Stimulated activated CD8-positive, alpha-beta memory T cell treated with anti-CD3 and anti-CD28 coated beads, Interleukin-7, amount 100 ng/mL, for 1 hour (primary cell): ENCODE measurements at places on chromosomes 2 and 18.

DNA sequence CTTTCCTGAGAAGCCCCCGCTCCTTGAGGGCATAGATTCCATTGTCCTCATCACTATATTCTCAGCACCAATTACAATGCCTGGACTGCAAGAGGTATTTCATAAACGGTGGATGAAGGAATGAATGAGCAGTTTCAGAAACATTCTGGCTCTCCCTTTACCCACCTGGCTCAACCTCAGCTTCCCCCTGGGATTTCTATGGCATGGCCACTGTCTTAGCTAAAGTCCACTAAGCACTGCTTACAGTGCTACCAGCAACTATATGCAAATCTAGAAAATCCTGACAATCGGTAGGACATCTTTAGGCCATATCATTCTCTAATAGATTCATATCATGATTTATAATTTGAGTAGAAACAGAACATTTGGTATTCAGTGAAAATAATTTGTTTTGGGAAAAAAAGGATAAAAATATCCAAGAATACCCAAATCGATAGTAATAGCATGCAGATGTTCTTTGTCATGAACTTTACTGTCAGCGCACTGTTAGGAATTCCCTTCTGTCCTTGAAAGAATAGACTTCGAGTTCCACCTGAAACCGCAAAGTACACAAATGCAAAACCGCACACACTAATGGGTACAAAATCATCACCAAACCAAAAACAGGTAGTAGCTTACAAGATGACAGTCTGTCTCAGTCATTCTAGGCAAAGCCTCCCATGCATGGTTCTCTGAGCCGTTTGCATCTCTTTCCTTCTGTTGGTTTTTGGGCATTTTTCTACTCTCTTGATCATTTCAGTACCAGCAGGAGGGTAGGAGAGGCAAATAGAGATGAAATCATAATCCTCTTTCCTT lies 303.6 kb upstream of the ID2 start:
- no peak for DNase-seq

GRCh38 chr2:27204566-27204965 lies 7.3 kb upstream of the ATRAID start:
- DNase-seq: no peak

DNA sequence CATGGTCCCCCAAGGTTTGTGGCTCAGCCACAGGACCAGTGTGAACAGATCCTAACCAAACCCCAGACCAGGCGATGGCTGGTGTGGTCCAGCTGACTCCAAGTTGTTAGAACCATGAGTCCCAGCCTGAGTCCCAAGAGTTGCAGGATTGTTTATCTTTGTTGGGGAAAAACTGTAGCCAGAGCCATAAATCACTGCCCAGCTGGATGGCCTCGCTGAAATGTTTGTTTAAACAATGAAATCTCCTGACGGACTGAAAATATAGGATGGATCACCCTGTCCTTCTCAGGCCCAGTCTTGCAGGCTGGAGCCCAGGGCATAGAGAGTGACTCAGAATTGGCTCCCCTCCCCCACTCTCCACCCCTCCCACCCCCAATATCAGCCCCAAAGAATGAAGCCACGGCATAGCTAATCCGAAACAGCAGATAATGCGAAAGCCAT lies 36.4 kb downstream of the PKDCC start:
- DNase-seq: no peak

GRCh38 chr2:127313406-127313805 lies 19.5 kb upstream of the ERCC3 start:
- DNase-seq: no peak

DNA sequence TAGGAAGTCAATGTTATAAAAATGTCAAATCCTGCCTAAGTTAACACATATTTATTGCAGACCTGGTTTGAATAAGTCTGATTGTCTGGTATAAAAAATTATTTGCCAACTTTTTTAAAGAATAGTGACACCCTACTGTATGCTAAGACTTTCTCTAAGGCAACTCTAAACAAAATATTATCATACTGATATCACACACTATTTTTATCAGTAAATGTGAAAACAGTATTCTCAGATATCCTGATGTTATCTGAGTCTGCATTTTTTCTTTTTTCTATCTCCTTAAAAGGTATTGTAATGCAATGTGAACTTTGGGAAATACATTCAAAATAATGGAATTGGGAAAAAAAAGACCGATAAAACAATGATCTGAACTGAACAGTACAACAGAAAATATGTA lies 127.1 kb downstream of the DOCK10 start:
- no peak for DNase-seq

GRCh38 chr2:234483568-234484251 lies 13.2 kb downstream of the ARL4C start:
- peak; percentile 65 for DNase-seq

- no peak for DNase-seq
These were observed 40.0 kb downstream of the ST8SIA5 start for GRCh38 chr18:46716827-46717226.

DNA sequence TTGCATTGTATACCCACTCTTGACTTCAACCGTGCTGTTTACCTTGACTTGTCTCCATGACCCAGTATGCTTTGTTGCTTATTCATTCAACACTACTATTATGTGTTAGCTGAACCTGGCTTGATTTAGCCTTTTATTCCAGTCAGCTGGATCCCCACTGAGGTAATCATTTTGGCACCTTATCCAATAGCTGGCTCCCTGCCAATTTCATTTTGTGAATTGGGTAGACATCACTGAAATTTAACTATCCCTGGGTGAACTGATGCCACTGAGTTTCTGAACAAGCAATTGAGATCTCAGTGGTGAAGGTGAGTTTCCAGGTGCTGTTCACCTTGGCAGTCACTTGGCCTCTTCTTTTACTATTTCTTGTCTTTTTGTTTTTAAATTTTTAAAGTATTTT lies 584.3 kb downstream of the ADCYAP1 start:
- no peak for DNase-seq

- no peak for DNase-seq
These were observed 119.1 kb downstream of the AQP4 start for GRCh38 chr18:26746398-26746797.

DNA sequence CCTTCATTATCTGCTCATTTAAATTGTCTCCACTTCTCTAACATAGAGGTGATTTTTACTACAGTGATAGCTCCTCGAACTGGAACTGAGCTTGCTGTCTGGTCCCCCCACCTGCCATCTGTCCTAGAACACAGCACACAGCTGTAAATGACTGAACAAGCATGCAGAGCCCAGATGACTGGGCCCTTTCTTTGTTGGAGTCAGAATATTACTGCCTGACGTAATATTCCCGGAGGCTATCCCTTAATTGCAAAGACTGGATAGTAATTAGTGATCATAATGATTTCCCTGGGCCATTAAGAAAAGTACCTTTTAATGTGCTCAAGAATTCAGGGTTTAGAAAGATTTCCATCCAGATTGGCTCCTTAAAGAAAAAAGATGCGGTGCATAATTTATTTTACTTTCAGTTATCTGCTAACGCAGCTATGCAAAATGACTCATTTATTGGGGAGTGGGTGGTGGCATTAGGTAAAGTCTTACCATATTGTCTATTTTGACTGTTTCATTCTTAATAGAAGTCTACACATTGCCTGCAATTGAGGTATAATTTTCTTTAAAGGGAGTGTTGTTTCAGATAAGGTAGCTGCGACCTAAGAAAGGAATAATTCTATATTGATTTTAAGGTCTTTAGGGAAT lies 84.4 kb downstream of the MAP4K4 start:
- DNase-seq: no peak

- no peak for DNase-seq
These were observed 78.5 kb downstream of the LRP1B start for GRCh38 chr2:142052220-142052863.

- DNase-seq: peak; percentile 45
These were observed 33.9 kb downstream of the BMP10 start for GRCh38 chr2:68837164-68837860.

GRCh38 chr2:110903548-110903947 lies 171.2 kb downstream of the ACOXL start:
- no peak for DNase-seq

DNA sequence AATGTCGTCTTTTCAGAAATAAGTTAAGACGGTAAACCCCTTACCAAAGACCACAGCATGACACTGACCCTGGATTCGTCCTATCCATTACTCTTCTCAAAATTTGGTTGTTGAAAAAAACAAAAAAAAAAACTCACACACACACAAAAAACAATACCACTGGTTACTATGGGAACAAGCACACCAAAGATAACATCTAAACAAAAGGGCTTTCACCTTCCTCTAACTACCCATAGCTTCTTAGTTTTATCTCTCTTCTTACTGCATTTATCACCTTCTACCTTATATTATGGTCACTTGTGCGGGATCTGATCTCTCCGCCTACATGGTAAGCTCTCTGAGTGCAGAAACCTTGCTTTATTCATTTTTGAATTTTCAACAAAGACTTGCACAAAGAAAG lies 192.7 kb downstream of the STK39 start:
- DNase-seq: no peak

- DNase-seq: no peak
These were observed 566 bp upstream of the MRPS5 start for GRCh38 chr2:95122197-95122551.

- no peak for DNase-seq
These were observed at the start of gene KLF7 for GRCh38 chr2:207165121-207166038. Gene KLF7 (minus strand): TSS chr2:207165948. CDS start chr2:207165568, 380 bp downstream.

DNA sequence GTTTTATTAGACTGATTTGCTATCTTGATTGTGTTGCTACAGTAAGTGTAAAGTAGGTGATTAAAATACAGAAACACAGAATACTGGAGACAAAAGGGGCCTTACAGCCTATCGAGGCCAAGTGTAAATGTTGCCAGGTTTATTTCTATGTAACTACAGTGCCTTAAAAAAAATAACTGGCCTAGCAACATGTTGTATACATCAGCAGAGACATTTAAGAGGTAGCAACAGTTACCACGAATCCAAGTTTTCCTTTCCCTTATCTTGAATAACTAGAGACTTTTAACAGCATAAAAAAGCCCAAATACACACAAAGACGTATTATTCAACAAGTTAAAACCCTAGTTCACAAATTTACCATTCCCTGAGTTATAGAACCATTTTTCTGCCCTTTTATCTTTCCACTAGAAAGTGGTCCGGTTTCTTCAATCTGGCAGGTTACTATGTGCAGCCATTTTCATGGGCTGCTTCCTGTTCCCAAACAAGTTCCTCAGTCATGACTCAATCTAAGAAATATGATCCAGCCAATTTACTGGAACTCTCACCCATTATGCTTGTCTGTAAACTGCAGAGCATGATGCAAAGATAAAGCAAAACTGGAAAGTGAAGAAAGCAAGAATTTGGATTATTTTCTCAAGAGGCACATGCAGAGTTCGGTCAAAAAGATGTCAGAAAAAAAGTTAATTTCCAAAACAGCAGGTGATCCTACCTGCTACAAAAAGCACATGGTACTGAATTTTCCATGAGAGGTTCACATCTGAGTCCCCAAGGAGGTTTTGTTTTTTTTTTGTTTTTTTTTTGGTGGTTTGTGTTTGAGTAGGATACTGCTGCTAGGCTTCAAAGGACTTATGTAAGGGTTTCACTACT lies 22.2 kb downstream of the NFE2L2 start:
- DNase-seq: no peak

DNA sequence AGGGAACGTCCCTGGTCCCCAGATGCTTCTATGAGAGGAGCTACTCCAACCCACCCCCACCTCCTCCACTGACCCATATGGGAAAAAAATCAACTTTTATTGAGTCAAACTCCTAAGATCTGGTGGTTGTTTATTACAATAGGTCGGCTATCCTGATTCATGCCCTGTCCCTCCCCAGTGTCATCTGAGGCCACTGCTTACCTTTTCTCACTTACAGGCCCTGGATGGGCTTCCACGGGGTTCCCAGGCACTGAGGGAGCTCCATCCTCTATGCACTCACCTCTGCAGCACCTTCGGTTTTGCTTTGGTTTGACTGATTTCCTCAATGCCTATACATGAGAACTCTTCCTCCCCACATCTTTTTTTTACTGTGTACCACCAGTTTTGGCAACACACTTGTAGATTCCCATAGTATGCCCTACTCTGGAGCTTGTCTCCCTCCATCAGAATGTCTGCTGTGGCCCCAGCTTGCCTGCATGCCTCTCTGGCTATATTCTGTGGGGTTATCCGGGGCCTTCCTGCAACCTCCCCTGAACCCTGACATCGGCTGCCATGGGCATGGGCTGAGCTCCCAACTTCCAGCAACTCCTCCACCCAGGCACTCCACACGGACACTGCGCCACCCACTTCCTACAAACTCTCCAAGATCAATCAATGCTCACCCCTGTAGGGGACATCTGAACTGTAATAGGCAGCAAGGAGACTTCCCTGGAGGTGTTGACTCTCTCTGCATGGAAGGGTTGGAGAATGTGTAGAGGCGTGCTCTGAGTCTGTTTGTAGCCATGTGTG lies 236.1 kb downstream of the VAPA start:
- DNase-seq: no peak

DNA sequence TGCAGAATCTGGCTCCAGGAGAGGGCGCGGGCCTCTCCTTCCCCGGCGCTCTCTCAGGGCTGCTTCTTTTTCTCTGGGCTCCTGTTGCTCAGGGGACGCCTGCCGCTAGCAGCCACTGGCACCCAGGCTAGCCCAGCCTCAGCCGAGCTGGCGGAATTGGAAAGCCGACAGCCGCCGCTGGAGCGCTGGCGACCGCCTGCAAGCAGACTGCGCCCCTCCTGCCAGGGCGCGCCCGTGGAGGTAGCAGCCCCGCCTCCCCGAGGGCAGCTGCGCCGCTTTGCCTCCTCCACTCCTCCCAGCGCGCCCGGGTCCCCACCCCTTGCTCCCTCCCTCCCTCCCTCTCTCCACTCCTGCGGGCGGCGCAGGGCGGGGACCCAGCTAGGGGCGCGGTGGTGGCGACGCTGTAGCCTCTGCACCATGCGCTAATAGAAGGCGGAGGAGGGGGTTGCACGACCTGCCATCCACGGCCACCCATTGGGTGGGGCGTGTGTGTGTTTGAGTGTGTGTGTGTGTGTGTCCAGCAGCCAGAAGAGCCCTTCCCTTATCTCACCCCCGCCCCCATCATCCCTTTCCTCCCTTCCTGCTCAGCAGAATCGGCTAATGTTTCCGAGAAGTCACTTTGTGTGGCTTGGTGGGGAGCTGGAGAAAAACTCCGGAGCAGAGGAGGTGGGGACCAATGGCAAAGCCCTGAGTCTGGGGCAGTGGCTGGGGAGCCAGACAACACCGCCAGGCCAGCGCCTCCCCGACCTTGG lies at the start of gene SCN9A:
SCN9A (minus strand) TSS at position 209 of the 752 bp plus-strand sequence. CDS start 64,188 bp downstream, outside the sequence.
- no peak for DNase-seq

DNA sequence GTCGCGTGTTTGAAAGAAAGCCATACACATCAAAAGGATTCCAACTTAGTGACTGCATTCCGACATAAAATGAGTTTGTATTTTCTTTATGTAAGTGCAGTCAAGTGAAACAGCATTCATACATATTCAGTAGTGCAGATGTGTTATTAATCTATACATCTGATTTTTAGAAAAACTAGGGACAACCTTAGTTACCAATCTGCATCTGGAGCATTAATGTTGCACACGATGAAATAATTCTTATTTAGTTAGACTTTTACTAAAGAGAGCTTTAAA lies 1.9 kb downstream of the GORASP2 start:
- DNase-seq: no peak

DNA sequence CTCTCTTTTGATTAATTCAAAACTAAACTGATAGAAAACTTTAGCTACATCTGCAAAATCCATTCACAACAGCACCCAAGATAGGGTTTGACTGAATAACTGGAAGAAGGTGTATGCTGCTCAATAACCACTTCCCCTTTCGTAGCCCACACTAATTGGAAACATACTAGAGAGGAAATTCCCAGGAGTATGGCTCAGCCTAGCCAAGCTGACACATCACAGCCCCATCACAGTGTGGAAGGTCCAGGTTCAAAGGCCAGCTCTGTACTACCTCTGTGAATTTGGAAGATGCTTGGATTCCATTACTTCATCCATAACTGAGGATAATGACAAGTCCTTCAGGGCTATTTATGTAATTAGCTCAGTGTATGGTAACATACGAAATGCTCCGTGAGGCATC lies 185.4 kb downstream of the FBXO15 start:
- DNase-seq: no peak

- DNase-seq: no peak
These were observed 63.3 kb downstream of the KCTD18 start for GRCh38 chr2:200446612-200447011.
